ENCODE measurements at places on chromosomes 7 and 10. TPM values are rescaled to one million over a fixed set of nuclear protein-coding genes. Genes with fewer than 3 reads are reported as not detected.
A peak's percentile ranks its signal among the peaks of the same experiment; 100 is the strongest.

The DLX5 gene
- total RNA-seq, result 0.22 TPM

The CLEC2L gene
- total RNA-seq, result 0.55 TPM

The CALU gene
- 168 TPM for total RNA-seq

The ZNF804B gene
- not detected for total RNA-seq

The LGI1 gene
- 1.2 TPM for total RNA-seq

DNA sequence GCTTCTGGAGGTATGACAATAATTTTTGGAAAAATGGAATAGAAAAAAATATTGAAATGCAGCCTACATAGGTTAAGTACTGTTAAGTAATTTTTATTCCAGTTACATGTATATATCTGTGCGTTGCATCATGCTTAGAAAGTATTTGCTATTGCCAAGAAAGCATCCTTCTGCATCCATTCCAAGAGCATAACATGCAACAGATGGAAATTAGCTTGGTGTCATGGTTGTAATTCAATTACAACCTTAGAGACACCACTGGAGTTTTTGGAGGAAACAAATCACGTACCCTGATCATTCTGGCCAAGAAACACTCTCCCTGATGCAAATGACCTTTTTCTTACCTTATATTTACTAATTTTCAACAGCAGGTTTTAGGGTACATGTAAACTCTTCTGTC lies 1.7 kb downstream of the AKR1B1 start:
- DNase-seq, result no peak

DNA sequence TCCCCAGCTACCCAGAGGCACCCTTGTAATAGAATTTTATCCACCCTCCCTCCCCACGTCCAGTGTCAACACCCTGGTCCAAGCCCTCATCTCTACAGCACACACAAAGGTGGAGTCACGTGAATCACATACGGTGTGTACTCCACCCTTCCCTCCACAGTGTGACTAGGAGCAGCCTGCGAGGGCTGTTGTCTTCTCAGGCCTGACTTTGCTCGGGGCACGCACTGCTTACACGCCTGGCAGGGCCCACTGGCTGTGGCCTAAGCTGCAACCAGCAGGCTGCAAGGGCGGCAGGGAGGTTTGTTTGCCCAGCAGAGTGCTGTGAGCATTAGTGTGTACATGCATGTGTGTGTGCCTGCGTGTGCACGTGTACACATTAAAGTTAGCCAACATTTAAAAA lies 93.7 kb downstream of the COBL start:
- peak; percentile 26 for DNase-seq

GRCh38 chr10:22468570-22469320 lies 123.4 kb downstream of the SPAG6 start:
- DNase-seq, result no peak

DNA sequence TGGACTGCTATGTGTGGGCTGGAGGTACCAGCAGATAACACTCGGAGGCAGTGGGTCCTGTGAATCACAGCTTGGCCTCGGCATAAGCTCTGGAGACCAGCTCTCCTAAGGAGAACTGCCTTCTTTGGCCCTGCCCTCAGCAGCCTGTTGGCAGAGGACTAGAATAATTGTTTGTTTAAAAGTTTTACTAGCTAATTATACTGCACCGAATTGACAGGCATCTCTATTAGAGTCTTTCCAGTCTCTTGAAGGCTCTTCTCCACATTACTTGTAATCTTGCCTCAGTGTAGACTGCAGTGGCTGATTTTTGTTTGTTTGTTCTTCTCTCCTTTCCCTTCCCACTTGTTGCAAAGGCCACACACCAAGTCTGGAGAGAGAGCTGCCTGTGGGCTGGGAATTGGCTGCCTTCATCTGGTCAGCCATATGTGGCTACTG lies 183.2 kb downstream of the AUTS2 start:
- no peak for DNase-seq

GRCh38 chr7:8284606-8285005 lies 22.6 kb upstream of the ICA1 start:
- no peak for DNase-seq

DNA sequence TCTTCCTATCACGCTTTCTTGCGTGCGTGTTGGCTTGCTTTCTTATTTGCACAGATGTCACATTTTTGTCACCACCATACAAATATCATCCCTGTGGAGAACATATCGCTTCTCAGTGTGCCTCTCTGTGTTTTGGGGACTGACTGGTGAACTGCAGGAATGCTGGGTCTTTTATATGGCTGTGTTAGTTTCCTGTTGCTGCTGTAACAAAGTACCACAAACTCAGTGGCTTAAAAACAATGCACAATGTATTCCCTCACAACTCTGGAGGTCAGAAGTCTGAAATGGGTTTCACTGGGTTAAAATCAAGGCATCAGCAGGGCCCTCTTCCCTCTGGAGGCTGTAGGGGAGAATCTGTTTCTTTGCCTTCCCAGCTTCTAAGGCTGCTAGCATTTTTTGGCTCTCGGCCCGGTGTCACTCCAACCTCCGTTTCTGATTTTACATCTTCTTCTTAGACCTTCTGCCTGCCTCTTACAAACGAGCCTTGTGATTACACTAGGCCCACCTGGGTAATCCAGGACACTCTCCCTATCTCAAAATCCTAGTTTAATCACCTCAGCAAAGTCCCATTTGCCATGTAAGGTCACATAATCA lies 82.0 kb downstream of the LRMDA start:
- no peak for DNase-seq

DNA sequence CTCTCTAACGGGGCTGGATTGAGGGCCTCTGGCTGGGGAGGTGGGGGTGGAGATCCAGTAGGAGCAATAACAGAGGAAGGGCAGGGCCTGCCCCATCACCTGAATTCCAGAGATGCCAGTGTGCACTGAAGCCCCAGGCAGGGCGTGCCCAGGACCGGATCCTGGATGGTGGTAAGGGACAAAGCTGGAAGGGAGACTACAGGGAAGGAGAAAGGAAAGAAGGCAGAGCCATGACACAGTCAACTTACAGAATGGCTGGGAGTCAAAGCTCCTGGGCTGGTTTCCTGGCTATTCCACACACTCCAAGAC lies 666 bp downstream of the TMEM139 start:
- peak; percentile 48 for DNase-seq

DNA sequence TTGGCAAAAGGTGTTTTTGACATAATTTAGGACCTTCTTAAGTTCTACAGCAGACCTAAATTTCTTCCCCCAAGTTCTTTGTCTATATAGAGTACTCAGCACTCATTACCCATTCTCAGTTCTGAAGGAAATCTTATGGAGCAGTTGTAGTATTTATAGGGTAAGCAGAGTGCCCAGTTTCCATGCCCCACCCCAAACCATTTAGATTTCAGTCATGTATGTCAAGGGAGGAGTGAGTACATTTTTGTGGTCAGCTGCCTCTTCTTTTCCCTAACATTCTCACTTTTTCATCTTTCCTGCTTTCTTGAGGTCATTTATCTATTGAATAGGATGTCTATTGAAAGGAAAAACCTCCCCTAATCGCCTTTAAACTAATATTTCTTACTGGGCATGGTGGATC lies 83.3 kb downstream of the KAT6B start:
- no peak for DNase-seq

- no peak for DNase-seq
These were observed 110.3 kb upstream of the STEAP1B start for GRCh38 chr7:22610263-22610662.
